GM12891 (cell line): ENCODE measurements at places on chromosomes 6 and 20.

DNA sequence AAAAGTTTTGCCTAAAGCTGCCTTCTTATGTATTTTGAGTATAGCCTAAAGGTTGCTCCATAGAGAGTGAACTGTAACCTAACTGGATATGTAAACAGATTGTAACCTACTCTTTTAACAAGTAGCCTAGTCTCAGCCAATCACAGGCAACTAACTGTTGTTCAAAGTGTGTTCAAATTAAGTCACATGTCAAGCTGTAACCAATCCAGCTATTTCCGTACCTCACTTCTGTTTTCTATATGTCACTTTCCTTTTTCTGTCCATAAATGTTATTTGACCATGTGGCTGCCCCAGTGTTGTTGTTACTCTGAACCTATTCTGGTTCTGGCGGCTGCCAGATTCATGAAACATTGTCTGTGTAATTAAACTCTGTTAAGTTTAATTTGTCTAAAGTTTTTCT is 47.4 kb upstream of the RNGTT start:
- no peak for DNase-seq

- peak; percentile 66 for DNase-seq
Observed at GRCh38 chr6:31087494-31088089, 24.8 kb downstream of the C6orf15 start.

- DNase-seq, result no peak
Observed at GRCh38 chr6:31470801-31471200, 27.1 kb upstream of the MICB start.

DNA sequence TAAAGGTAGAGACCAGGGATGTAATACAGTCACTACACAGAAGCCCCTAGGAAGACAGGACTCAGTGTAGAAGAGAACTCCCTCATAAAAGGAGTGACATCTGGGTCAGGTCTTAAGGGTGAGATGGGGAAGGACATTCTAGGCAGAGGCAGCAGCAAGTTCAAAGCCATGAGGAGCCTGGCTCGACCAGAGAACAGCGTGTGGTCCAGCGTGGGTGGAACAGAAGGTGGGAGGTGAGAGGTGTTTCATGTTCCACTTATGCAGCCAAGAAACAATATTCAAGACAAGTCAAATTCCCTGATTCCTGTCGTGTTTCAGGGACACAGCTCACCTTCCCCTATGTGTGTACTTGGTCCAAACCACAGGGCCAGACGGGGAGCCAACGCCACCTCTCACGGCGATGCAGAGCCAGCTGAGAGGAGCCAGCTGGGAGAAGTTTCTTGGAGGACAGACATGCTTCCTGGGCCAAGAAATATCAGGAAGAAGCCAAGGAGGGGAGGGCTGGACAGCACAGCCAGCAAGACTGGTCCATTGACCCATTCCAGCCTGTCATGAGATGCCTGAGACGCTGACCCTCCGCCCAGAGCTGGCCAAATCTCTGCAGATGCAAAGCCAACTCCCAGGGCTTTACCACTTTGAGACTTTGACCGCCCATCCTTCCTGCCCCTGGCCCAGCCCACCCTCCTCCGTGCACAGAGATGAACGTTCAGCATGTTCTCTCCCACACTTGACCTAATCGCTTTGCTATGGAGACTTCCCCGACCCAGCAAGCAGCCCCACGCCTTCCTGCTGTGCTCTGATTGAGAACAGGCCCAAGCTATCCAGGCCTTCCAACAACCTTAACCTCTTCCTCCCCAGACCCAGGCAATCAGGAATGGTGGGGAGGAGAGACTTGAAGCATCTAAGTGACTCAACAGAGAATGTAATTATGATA is 113.8 kb downstream of the PRND start:
- no peak for DNase-seq

DNA sequence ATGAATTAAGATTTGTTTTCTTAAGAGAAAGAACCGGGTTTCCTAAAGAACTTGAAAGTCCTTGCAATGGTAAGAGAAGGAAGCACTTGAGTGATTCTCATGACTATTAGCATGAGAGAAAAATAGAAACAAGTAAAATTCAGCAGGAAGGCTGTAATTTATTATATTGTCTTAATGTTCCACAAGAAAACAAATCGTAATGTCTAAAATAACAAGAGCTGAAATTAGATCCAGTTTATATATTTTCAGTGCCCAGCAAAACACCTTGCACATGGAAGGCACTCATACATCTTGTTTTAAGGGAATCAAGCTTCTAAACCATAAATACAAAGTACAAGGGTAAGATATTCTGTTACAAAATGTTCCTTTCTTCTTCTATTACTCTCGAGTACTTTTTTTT is 229.4 kb upstream of the PLN start:
- DNase-seq, result no peak

DNA sequence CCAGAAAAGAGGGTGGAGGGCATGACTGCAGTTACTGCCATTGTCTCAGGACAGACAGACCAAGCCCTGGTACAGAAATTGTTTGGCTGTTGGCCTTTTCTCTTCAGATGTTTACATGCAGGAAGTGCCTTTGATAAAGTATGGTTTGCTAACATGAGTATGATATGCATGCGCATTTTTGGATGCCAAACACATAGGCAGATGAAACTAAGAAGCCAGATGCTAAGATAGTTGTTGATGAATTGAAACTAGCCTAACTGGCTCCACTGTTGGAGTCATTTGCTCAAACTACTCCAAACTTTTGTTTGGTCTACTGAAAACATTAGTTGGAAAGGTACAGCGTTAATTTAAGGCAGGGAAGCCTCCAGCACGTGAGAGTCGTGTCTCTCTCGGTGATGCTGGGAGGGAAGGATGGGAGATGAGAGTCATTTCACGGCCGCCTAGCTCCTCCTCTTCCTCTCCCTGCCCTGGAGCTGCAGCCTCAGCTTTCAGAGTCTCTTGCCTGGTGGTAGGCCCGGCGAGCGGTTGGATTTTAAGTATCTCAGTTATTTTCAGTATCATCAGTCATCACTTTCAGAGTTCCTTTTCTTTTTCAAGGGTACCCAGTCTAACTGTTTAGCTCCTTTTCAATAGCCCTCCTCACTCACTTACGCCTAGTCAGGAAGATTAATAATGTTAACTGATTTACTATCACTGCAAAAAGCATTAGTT is 29.7 kb downstream of the RREB1 start:
- DNase-seq, result no peak

- DNase-seq, result no peak
Observed at GRCh38 chr6:144731229-144731628, 446.1 kb downstream of the UTRN start.

DNA sequence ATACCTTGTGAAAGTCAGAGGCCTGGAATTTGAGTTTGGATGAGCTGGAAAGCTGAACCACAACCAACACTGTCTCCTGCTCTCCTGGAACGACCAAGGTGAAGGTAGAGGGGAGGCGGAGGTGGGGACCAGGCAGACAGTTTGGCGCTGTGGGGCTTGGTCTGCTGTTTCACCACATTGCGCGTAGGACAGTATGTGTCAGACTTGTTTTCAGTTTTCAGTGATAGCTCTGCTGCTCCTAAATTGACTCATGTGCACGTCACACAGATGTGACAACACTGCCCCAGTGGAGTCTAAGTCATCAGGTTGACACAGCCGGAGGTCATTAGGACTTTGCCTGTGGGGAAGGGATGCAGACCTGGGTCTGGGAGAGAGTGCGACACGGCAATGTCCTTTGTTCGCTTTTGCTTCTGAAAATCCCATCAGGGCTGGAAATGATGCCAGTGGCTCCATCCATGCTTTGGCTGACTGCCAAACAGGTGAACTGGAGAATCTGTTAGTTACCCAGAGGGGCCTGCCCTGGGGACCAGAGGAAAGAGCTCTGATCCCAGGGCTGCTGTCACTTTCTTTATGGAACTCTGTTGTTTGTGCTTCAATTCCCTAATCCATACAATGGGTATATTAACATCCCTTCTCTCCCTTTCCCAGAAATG is 255.5 kb downstream of the CDC5L start:
- DNase-seq, result no peak

DNA sequence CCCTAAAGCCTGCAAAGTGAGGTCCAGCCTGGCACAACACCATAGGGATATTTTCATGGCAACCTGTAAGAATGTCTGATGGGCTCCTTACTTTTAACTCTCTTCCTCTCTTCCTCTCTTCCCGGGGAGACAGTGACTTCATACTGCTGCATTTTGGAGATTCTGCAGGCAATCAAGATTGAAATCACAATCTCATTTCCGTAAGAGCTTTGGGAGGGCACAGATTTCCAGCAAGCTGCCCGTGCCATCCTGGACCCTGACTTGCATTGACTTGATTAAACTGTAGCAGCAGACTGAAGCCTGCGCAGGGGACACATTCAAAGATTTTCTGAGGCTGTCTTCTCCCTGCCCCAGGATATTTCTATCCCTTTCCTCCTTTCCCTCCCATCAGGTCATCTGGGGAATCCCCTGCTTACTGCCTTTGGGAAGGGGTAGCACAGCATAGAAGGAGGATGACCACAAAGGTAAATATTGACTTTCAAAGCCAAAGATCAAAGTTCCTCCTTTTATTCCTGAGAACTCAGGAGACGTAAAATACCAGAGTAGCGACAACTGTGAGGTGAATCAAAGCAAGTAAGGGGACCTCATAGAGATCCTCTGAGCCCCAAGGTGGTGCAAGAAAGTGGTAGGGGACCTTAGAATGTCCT is 504.0 kb upstream of the ARID1B start:
- no peak for DNase-seq

DNA sequence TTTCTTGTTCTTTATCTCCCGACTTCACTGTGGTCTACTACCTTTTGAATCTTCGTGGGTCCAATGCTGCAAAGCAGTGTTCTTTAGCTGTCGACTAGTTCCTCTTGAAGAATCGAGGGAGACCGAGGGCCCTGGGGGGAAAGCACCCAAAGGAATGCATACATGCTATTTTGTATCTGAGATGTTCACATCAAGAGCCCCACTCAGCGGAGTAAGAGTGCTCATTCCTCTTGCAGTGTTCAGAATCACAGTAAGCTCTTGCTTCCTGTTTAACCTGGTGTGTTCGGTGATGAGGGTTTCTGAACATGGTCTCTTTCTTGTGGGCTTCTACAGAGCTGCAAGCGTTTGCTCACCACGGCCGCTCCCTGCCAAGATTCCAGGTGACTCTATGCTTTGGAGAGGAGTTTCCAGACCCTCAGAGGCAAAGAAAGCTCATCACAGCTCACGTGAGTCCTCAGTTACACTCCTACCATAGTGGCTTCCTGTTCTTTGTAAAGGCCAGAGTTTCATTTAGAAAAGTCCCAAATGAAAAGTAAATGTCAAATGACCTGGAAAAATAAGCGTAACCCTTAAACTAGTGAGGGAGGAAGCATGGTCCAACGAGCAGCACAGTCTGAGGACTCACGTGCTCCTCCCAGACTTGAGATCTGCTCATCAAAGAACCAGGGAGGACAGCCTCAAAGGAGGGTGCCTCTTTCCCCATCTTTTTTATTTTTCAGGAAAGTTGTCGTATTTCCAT is 13.3 kb downstream of the IRF4 start:
- no peak for DNase-seq

- no peak for DNase-seq
Observed at GRCh38 chr6:163711615-163712565, 297.4 kb downstream of the QKI start.

- DNase-seq, result no peak
Observed at GRCh38 chr6:159108426-159108985, 60.7 kb upstream of the FNDC1 start.

DNA sequence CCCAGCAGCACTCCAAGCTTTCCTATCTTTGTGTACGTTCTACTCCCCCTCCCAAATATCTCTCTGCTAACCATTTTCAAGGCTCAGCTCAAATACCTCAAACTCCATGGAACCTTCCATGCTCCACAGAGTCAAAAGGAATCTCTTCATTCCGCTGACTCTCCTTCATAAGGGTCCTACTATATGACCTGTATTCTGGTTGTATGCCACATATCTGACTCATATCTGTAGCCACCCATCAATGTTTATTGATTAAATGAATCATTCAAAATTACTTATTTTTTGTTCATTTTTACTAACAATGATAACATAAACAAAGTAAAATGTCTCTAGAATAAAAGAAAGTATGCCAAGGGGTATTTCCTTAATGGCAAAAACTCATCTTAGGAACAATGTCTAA is 123.2 kb downstream of the ARHGAP18 start:
- no peak for DNase-seq

DNA sequence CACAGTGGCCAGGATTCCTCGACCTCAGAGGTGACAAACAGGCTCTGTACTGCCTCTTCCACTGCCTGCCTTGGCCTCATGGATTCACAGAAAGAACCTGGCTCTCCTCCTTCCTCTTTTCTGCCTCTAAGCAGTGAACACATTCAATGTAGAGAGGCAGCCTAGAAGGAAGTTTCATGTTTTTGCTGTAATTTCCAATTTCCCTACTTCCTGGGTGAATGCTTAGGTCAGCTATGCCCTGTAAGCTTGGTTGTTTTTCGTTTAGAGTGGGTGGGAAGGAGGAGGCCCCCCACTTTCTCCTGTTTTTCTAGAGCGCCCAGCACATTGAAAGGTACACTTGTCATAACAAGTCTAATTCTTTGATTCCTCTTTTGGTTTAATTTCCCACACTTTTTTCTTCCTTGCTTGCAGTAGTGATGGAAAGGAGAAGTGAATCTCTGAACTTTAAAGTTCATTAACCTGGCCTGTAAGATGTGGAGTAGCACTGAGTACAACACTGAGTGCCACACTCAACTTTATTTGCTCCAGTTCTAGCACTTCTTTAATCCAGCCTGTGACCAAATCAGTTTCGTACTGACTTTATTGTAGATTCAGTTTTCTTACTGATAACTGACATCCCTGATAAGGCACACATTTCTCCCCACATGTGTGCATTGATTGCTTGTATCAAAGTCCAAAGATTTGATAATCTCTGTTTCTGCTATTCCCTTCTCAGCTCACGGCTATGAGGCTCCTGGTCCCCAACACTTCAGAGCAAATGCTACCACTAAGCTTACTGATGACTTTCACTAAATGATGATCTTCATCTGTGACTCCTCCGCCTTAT is 100.0 kb upstream of the MAN1A1 start:
- no peak for DNase-seq

- no peak for DNase-seq
Observed at GRCh38 chr20:434221-434620, 26.1 kb downstream of the RBCK1 start.

DNA sequence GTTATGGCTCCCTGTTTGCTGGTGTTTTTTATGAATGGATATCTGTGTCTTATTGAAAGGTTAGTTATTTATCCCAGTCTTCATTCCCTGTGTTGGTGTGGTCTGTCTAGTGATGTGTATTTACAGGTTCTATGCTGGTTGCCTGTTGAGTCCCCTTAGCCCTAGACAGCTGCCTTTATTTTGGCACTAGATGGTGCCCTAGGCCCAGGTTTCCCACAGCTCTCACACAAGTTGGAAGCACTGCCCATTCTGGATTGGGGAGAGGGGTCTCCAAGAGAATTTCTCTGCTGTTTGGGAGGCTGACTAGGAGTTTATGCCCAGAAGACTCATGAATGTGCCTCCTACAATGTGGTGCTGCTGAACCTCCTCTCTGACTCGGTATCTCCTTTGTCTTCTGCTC is 12.4 kb downstream of the GRM1 start:
- no peak for DNase-seq

- no peak for DNase-seq
Observed at GRCh38 chr6:111750753-111751673, 122.2 kb downstream of the FYN start.

- DNase-seq, result no peak
Observed at GRCh38 chr20:59308493-59309201, 8.2 kb downstream of the EDN3 start.

GRCh38 chr6:15936503-15936902 is 192.4 kb upstream of the MYLIP start:
- peak; percentile 17 for DNase-seq

- DNase-seq, result no peak
Observed at GRCh38 chr6:13445005-13445743, 42.2 kb downstream of the GFOD1 start.
